Activated T-cell treated with anti-CD3 and anti-CD28 coated beads, Interleukin-2, amount 50 U/mL, for 72 hours (primary cell): ENCODE measurements at places on chromosomes 6 and 20. TPM values are rescaled to one million over a fixed set of nuclear protein-coding genes. Genes with fewer than 3 reads are reported as not detected.

The CLDN20 gene
- total RNA-seq = not detected

The BHLHE23 gene
- not detected for total RNA-seq

The PSMF1 gene
- total RNA-seq = 185 TPM

The RHAG gene
- not detected for total RNA-seq

The CALHM4 gene
- total RNA-seq = not detected

The COL9A3 gene
- 0.46 TPM for total RNA-seq

The NOX3 gene
- total RNA-seq = not detected

The SLC13A3 gene
- 0.21 TPM for total RNA-seq

The MYL9 gene
- 2.0 TPM for total RNA-seq

The DDO gene
- total RNA-seq = not detected

- H3K4me3 ChIP-seq = no peak overlapping the region
- no peak overlapping the region for H3K27ac ChIP-seq
- H3K27me3 ChIP-seq = no peaks in the 10 kb centered on the region
- no peak for DNase-seq
- no peaks in the 10 kb centered on the region for H3K36me3 ChIP-seq
Observed at GRCh38 chr6:162379757-162380409, 347.7 kb downstream of the PRKN start.

- peak overlapping the region; percentile 88 for H3K27ac ChIP-seq
- H3K4me1 ChIP-seq = peaks cover 21% of the 10 kb centered on the region
- H3K36me3 ChIP-seq = no peaks in the 10 kb centered on the region
- no peak for DNase-seq
Observed at GRCh38 chr20:44552950-44553908, 29.1 kb upstream of the PKIG start.

DNA sequence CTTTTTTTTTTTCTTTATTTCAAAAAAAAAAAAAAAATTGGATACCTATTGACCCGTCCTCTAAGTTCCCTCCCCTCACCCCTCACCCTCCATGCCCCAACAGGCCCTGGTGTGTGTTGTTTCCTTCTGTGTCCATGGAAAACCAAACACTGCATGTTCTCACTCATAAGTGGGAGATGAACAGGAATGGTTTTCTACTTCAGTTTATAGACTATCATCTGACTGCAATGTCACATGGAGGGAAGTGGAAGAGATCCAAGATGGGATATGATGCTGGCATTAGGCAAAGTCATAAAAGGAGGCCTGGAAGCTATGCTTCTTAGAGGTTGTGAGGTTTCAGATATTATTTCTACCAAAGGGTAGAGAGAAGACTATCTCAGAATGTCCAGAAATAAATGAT, 237.5 kb downstream of the MAFB start:
- no peak for DNase-seq
- no peaks in the 10 kb centered on the region for H3K4me1 ChIP-seq
- no peak overlapping the region for H3K4me3 ChIP-seq
- no peak overlapping the region for H3K27ac ChIP-seq

- H3K4me3 ChIP-seq = no peak overlapping the region
- H3K27ac ChIP-seq = no peak overlapping the region
- no peak for DNase-seq
- H3K36me3 ChIP-seq = no peaks in the 10 kb centered on the region
- no peaks in the 10 kb centered on the region for H3K27me3 ChIP-seq
Observed at GRCh38 chr6:19070520-19070919, 683.4 kb downstream of the RNF144B start.

GRCh38 chr20:58374027-58374850, 14.8 kb upstream of the VAPB start:
- H3K27ac ChIP-seq = no peak overlapping the region
- DNase-seq = no peak
- no peak overlapping the region for H3K4me3 ChIP-seq
- H3K4me1 ChIP-seq = no peaks in the 10 kb centered on the region
- H3K27me3 ChIP-seq = peaks cover 26% of the 10 kb centered on the region

GRCh38 chr6:39389484-39389767, 66.9 kb upstream of the KCNK16 start:
- H3K4me1 ChIP-seq = no peaks in the 10 kb centered on the region
- no peaks in the 10 kb centered on the region for H3K36me3 ChIP-seq
- no peak overlapping the region for H3K4me3 ChIP-seq
- no peak overlapping the region for H3K27ac ChIP-seq
- DNase-seq = no peak

GRCh38 chr20:37278966-37279590, 10.4 kb upstream of the MANBAL start:
- peaks cover 13% of the 10 kb centered on the region for H3K4me1 ChIP-seq
- H3K27me3 ChIP-seq = no peaks in the 10 kb centered on the region
- H3K4me3 ChIP-seq = no peak overlapping the region
- no peak for DNase-seq

DNA sequence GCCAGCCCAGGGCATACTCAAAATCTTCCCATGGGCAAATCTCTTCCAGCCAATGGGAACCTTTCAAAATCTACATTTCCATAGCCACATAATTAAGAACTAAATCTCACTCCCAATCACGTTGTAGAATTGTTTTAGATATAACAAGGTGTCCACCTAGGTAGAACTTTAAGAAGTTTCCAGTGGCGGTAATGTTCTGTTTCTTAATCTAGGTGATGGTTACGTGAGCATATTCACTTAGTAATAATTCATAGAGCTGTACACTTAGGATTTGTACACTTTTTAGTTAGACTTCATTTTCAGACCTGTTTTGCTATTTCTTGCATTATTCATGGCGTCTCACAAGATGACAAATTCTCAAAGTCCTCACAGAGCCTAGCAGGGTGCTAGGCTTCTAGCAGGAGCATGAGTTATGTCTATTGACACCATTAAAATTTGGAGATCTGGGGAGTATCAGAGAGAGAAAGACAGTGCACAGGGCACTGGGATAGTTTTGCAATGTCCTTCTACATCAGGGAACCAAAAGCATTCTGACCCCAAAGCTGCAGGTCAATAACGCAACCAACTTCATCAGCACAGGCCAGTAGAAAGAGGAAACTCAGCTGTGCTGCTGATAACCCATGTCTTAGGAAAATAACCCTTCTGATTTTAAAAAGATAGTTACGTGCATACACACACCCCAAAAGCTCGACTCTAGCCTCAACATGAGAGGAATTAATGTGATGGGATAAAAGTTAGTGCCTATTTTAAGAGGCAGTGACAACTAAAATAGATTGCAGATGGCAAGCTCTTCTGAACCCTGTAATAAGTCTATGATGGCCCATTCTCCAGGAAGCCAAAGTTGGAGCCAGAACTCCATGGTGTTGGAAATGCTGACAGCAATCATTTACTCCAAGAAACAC, 518.1 kb upstream of the JARID2 start:
- no peak for DNase-seq
- H3K27me3 ChIP-seq = no peaks in the 10 kb centered on the region
- H3K4me3 ChIP-seq = peak overlapping the region; percentile 74
- H3K4me1 ChIP-seq = peaks cover 89% of the 10 kb centered on the region
- peaks cover 13% of the 10 kb centered on the region for H3K36me3 ChIP-seq
- H3K27ac ChIP-seq = peak overlapping the region; percentile 85

DNA sequence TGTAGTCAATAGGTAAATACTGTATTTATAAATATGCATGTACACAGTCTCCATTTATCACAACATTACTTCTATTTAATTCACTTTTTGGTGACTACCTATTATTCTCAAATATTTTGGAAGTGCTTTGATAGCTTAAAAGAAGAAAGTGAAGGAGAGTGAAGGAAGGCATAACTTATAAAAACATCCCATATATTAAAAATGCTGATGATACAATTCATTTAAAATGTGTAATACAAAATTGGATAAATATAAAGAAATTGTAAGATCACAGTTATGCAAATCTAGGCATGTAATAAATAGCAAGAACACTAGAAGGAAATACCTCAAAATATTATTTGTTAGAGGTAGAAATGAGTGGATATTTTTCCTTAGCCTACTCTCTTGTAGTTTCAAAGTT, 111.6 kb upstream of the ADTRP start:
- no peak for DNase-seq
- no peak overlapping the region for H3K27ac ChIP-seq
- H3K4me1 ChIP-seq = peaks cover 7% of the 10 kb centered on the region
- H3K27me3 ChIP-seq = no peaks in the 10 kb centered on the region

- H3K27me3 ChIP-seq = no peaks in the 10 kb centered on the region
- no peak for DNase-seq
- no peak overlapping the region for H3K4me3 ChIP-seq
- H3K27ac ChIP-seq = no peak overlapping the region
- no peaks in the 10 kb centered on the region for H3K36me3 ChIP-seq
Observed at GRCh38 chr20:44695674-44696300, 19.4 kb upstream of the CCN5 start.

GRCh38 chr6:113073611-113074191, 726.6 kb downstream of the RFPL4B start:
- DNase-seq = no peak
- no peaks in the 10 kb centered on the region for H3K36me3 ChIP-seq
- no peak overlapping the region for H3K4me3 ChIP-seq

- peaks cover 10% of the 10 kb centered on the region for H3K4me1 ChIP-seq
- no peak overlapping the region for H3K4me3 ChIP-seq
- peaks cover 11% of the 10 kb centered on the region for H3K36me3 ChIP-seq
Observed at GRCh38 chr20:38973107-38973506, 11.0 kb downstream of the DHX35 start.

DNA sequence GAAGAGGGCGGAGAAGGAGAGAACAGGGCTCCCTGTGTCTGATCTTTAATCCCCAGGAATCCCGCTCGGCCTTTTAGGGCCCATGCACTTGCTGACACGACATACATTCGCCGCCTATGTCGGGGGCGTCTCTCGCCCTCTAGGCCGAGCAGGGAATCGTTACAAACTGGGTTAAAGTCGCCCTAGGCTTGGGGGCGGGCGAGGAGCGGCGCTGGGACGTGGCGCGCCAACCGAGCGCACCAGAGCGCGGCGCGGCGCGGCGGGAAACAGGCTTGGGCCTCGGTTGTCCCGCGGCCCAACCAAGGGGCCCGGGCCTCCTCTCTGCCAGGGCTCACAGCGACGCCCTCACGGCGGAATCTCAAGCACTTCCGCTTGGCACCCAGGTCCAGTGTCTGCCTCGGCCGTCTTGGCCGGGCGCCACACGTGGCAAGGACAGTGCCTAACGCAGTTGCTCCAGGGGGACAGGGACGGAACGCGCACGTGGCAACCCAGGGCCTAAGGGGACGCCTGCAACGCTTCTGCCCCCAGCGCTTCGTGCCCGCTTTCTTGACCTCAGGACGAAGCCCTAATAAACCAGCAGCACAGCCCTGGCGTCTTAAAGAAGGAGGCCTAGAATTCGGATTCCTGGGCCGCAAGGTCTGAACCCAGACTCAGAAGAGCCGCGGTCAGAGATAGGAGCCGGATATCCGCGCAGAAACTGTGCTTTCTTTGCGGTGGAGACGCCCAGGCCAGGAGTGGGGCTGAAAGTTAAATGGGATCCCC, 71.5 kb downstream of the NCR2 start:
- H3K27ac ChIP-seq = no peak overlapping the region
- H3K4me3 ChIP-seq = no peak overlapping the region
- no peaks in the 10 kb centered on the region for H3K36me3 ChIP-seq
- peaks cover 12% of the 10 kb centered on the region for H3K27me3 ChIP-seq
- DNase-seq = no peak

DNA sequence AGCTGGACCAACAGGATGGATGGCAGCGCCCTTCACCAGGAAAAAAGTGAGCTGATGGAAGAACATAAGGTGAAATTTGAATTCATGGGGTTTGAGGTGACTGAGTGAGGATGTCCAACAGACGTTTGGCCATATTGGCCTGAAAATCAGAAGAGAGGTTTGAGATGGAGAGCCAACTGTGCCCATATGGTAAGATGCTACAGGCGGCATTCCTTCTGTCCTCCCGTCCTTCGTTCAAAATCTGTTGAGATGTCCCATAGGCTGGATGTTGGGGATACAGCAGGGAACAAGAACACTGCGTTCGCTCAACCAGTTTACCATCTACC, 468 bp upstream of the CMTR1 start:
- peaks cover 10% of the 10 kb centered on the region for H3K36me3 ChIP-seq
- peak overlapping the region; percentile 73 for H3K27ac ChIP-seq
- peaks cover 9% of the 10 kb centered on the region for H3K27me3 ChIP-seq
- no peak for DNase-seq
- H3K4me1 ChIP-seq = peaks cover 41% of the 10 kb centered on the region

GRCh38 chr20:1621316-1621715, 1.5 kb upstream of the SIRPB1 start:
- H3K27me3 ChIP-seq = no peaks in the 10 kb centered on the region
- H3K4me3 ChIP-seq = no peak overlapping the region
- peaks cover 77% of the 10 kb centered on the region for H3K4me1 ChIP-seq

DNA sequence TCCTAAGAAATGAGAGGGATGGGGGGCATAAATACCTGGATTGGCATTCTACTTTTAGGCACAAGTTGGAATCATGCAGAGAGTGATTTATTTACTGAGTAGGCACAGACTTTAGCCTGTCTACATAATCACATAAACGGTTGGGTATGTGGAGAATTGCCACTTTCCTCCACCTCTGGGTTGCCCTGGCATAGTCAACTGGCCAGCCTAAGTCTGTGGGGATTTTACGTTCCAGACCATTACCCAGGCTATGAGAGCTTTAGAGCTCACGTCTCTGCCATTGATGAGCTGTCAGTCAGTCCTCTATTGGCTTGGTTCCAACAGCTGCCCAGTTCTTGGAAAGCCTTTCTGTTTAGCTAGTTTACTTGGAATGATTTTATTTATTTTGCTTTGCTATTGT, 5.0 kb upstream of the BHLHE23 start:
- H3K4me3 ChIP-seq = no peak overlapping the region
- DNase-seq = no peak
- H3K36me3 ChIP-seq = peaks cover 8% of the 10 kb centered on the region
- H3K27ac ChIP-seq = no peak overlapping the region
- peaks cover 61% of the 10 kb centered on the region for H3K27me3 ChIP-seq
- H3K4me1 ChIP-seq = peaks cover 23% of the 10 kb centered on the region

GRCh38 chr20:62517168-62517567, 41.4 kb upstream of the GATA5 start:
- no peaks in the 10 kb centered on the region for H3K36me3 ChIP-seq
- DNase-seq = no peak
- H3K4me1 ChIP-seq = no peaks in the 10 kb centered on the region
- no peak overlapping the region for H3K27ac ChIP-seq
- no peak overlapping the region for H3K4me3 ChIP-seq

DNA sequence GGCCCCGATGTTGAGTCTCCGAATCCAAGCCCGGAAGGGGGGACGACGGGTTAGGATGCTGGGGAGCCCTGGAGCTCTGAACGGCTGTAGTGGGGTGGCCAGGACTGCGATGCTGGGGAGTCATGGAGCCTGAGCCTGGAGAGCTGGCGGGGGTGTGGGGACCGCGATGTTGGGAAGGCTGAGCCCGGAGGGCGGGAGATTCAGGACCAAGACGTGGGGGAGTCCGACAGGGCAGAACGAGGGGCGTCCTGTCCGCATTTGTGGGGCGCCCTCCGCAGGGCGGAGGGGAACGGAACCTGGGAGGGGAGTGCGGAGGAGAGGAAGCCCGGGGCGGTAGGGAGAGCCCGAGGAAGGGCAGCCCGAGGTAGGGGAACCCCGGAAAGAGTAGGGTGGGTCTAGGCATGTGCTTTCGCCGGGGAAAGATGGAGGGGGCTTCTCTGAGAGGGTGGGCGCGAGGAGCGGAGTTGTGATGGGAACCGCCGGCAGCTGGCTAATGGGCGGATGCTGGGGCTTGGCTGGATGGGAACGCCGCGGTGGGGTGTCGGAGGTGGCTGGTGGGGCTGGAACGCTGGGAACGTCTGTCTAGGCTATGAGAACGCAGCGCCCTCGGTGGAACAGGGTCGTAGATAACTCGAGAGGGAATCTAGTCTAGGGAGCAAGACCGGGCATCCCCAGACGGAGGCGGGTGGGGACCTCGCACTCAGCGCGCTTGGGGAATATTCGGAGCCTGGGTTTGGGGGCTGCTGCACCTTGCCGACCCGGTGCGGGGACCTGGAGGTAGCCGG, 684 bp downstream of the PAQR8 start:
- peak; percentile 52 for DNase-seq
- peak overlapping the region; percentile 99 for H3K4me3 ChIP-seq
- H3K27ac ChIP-seq = peak overlapping the region; percentile 86
- peaks cover 44% of the 10 kb centered on the region for H3K4me1 ChIP-seq
